CD4-positive, alpha-beta T cell treated with Interleukin-2 at 100 ng/mL for 4 hours (primary cell): ENCODE measurements at places on chromosomes 2 and 18.

DNA sequence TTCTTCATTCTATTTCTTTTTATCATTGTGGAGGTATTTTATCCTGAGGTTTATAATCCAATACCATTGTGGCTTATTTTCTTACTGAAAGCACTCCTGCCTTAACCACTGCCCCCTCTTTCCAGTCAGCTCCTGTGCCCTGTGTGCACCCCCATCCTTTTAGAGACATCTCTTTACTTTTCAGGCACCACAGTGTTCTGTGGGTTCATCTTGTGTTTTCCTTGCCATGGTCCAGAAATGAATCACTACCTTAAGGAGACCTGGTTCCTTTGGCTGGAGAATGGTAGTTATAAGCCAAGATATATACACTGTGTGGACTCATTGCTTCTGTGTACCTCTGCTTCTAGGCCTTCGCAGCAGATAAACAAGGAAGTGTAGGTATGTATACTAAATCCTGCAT, 278.3 kb downstream of the PTGR3 start:
- no peak for DNase-seq

DNA sequence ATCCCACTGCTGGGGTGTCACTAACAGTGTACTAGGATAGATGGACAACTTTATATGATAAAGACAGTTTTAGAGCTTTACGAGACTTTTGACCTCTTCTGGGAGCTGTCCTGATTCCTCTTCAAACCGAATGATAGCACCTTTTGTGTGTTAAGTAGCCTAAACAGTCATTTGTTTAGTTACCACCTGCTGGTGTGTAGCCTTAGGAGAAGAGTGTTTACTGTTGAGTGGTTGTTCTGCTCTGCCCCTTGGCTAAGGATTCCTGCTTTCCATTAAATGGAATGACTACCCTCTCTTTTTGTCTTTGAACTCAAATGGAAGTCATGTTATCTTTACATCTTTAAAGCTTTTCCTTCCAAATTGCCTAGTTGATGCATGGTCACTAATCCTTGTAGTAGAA, 28.0 kb upstream of the MGAT5 start:
- no peak for DNase-seq

GRCh38 chr2:25420820-25421237, 79.1 kb upstream of the DNMT3A start:
- no peak for DNase-seq

GRCh38 chr2:99679518-99679917, 189.7 kb upstream of the REV1 start:
- no peak for DNase-seq

DNA sequence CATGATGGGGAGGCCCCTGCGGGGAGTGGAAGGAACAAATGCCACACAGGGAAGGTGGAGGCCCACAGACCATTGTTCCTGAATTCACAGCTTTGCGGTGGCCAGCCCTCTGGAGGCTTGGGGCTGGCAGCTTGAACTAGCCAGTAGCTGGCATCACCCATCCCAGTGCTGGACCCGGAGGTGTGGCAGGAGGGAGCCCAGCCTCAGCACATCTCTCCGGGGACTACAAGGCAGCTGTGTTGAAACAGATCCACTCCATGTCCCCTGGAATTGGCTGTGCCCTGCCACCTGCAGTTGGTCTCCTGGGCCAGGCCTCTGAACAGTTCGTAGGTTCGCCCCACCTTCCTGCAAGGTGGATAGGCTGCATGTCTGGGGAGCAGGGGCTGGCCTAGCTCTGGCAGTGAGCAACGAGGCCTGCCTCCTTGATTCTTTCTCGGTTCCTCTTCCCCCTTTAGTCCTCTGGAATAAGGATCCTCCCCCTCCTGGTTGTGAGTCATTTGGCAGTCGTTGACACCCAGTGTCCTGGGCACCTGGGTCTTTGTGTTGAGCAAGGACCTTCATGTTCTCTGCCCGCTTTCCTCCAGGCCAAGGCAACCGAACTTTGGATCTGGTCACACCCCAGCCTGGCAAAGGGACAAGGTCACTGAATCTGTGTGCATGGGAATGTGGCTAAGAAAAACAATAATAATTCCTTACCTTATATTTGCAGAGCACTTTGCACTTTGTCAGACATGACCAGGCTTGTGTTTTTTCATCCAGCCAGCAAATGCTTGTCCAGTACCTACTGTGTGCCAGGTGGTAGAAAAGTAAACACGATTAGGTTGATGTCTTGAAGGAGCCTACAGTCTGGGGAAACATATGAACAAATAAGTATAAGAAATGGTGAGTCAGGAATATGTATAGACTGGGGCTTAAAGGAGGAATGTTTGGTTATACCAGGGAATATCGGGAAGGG, 55.0 kb upstream of the MCFD2 start:
- DNase-seq = no peak

GRCh38 chr18:67783196-67783946, 266.9 kb upstream of the DSEL start:
- no peak for DNase-seq

DNA sequence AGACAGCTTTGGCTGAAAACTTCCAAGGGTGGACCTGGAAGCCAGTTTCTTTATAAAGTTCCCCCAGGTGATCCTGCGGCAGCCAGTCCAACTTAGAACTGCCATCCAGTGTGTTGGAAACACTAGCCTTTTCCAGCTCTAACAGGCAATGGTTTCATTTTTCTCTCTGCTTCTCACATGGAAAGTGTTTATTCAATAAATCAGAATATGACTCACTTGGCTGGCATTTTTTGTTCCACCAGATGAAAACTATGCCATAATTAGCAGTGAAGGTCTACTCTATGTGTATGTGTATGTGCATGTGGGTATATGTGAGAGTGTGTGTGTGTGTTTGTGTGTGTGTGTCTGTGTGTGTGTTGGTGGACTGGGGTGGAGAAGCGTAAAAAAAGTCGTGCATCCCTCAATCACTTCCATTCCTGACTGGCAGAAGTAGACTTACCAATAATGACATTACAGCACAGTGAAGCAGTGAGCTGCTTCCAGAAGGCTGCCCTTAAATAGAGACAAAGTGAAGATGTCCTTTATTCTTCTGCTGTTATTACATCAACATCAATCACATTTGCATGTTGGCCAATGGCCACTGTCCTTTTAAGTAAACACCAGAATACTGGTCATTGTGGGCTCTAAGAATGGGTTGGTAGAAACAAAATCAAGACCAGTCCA, 90.9 kb upstream of the SETBP1 start:
- no peak for DNase-seq

DNA sequence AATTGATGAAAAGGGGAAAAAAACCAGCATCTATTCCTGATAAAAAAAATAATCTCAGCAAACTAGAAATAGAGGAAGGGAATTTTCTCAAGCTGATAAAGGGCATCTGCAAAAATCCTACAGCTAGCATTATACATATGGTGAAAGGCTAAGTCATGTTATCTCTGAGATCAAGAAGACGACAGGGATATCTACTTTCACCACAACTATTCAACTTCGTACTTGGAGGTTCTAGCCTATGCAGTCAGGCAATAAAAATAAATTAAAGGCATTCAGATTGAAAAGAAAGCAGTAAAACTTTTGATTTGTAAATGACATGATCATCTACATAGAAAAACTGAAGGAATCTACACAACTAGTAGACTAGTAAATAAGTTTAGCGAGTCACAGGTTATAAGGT, 58.2 kb downstream of the CAB39 start:
- no peak for DNase-seq

- no peak for DNase-seq
Measured at GRCh38 chr2:187644981-187645380, 90.7 kb upstream of the TFPI start.

DNA sequence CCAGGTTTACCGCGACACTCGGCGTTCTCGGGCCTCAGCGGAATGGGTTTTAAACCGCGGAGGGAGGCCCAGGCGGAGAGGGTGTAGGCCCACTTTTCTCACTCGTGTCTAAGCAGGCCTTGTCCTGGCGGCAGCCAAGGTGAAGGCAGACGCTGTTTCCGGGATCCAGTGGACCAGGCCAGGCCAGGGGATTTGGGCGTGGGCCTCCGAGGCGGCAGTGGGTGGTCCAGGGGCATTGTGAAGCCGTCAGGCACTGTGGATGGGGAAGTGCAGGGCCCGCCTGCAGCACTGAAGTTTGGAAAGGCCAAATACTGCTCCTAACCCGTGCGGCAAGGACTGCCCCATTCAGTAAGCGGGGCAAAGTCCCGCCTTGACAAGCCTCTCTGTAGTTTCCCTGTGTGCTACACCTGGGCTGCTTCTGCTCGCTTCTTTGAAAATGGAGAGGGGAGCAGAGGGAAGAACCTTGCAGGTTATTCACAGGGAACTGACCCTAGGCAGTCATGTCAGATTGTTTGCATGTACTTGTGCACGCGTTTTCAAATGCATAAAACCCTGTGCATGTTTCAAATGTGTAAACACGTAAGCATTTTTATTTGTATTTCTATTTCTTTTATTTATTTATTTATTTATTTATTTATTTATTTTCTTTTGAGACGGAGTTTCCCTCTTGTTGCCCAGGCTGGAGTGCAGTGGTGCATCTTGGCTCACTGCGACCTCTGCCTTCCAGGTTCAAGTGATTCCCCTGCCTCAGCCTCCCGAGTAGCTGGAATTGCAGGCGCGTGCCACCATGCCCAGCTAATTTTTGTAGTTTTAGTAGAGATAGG, 7.5 kb upstream of the DLX2 start:
- DNase-seq = no peak

GRCh38 chr18:8928847-8929780, 173.4 kb upstream of the NDUFV2 start:
- DNase-seq = no peak

GRCh38 chr2:146214394-146214929, 1630.4 kb upstream of the ACVR2A start:
- DNase-seq = no peak
